GM04503 (cell line): ENCODE measurements at places on chromosomes 4 and X.

DNA sequence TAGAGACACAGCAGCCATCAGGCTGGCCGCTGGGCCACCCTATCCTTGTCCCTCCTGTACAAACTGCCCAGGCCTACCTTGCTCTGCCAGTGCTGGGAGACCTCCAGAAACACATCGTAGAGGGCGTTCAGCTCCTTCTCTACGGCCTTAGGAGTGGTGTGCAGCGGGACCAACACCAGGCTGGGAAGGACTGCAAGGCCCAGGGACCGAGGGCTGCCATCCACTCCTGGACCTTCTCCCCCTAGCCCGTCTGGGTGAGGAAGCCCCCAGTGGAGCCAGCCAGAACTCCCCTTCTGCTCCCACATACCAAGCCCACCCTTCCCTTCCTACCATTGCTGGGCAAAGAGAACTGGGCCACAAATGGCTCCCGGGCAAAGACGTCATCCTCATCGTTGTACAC lies 5.0 kb downstream of the RPL10 start:
- DNase-seq = no peak

- DNase-seq = no peak
Measured at GRCh38 chr4:3253808-3254207, 4.8 kb downstream of the MSANTD1 start.

- DNase-seq = no peak
Measured at GRCh38 chr4:173498771-173499170, 31.3 kb downstream of the HAND2 start.

- DNase-seq = no peak
Measured at GRCh38 chr4:185669288-185669687, 134.0 kb upstream of the PDLIM3 start.

GRCh38 chrX:119236623-119237561 lies 807 bp downstream of the PGRMC1 start:
- DNase-seq = no peak

DNA sequence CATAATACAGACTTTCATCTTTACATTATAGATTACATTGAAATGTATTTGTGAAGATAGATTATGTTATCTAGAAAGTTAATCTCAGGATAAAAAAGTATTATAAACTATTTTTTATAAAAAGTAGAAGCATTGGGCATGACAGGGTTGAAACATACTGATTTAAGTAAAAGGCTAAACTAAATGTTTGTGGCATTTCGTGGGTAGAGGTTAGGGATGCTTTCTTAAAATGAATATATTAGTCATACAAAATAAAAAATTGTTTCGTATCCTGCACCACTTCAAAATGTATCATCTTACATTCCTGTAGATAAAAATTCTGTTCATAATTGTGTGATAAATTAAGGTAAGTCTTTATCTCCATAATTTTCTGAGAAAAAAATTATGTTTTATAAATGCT lies 603.6 kb downstream of the SPRY1 start:
- no peak for DNase-seq

DNA sequence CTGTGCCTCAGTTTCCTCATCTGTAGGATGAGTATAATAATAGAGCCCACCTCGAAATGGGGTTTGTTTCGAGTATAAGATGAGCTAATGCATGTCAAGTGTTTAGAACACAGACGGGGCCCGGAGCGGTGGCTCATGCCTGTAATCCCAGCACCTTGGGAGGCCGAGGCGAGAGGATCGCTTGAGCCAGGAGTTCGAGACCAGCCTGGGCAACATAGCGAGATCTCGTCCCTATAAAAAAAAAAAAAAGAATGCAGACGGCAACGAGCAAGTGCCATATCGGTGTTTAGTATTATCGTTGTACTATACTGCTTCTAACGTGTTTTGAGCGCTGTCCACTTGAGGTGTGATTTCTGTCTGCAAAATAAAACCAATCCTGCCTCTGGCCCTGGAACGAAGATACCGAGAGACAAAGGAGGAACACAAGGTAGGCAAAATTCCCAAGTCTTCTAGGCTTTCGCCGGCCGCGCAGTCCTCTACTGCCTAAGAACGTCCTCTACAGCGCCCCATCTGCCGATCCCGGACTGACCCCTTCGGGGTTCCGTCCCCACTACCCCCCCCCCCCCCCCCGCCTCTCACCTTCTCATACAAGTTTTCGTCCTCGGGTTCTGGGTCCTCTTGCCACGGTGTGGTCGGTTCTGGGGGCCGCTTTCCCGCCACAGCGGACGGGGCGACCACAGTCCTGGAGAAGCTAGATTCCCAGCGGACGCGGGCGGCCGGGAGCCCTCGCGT lies 442 bp downstream of the NDUFB11 start:
- no peak for DNase-seq

GRCh38 chr4:6405397-6405706 lies 67.1 kb downstream of the PPP2R2C start:
- DNase-seq = no peak

DNA sequence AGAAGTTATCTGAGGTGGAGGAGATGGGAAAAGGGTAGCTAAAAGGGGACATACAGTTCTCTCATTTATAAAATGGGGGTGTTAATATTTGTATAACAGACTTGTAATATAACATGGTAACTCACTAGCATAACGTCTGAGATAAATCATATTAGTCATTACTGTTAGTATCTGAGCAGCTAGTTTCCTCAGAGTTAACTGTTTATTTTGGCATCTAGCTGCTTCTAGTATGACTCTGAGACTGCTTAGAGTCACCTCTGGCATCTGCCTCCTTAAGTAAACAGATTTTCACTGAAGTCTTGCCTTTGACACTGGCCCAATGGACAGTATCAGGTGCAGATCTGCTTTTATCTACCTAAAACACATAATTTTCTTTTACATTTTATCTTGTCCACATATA lies 58.1 kb downstream of the SLC30A9 start:
- DNase-seq = peak; percentile 27

GRCh38 chr4:39571054-39571453 lies 43.8 kb upstream of the UGDH start:
- DNase-seq = no peak

GRCh38 chrX:30568136-30568535 lies 9.4 kb downstream of the TASL start:
- DNase-seq = peak; percentile 35

DNA sequence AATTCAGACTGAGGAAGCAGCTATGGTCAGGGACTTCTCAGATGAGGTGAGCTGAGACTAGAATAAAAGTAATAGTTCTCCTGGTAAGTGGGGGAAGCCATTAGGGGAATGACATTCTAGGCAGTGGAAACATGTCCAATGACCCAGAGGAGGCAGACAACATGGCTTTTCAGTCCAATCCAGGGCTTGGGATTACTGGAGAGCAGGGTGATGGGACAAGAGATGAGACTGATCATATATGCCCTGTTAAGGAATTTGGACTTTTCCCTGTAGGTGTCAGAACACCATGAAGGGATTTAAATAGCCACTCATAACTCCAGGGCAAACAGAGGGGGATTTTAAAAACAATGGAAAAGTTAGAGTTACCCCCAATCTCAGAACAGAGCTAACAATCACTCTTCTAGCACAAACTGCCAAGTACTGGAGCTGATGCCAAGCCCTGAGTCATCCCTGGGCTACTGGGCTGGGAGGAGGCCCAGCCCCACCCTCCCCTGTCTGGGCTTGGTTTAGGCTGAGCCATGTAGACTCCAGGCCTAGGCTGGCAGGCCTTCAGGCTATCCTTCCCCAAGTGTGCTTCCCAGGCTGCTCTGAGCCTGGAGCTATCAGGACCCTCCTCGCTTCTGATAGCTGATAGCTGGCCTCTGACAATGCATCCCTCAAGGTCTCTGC lies 22.7 kb upstream of the MSN start:
- DNase-seq = no peak

GRCh38 chr4:15234116-15234855 lies 193.5 kb upstream of the C1QTNF7 start:
- DNase-seq = peak; percentile 58

GRCh38 chrX:68072041-68072440 lies 361.3 kb downstream of the OPHN1 start:
- DNase-seq = no peak

DNA sequence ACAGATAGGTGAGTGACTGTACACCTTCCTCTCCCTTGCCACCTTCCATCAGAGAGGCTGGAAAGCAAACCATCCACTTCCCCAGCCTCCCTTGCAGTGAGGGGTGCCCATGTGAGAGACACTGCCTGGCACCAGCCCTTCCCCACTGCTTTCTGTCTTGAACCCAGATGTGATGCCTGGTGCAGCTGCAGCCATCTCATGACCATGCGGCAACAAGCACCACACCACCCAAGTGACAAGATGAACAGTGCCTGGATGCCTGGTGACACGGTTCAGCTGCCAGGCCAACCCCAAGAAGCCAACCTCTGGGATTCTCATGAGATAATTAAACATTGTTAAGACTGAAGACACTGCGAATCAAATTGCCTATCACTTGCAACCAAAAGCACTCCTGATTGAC lies 31.4 kb downstream of the OTOP1 start:
- no peak for DNase-seq

- no peak for DNase-seq
Measured at GRCh38 chr4:28675582-28675981, 1814.9 kb downstream of the STIM2 start.

- no peak for DNase-seq
Measured at GRCh38 chrX:130728208-130728607, 174.8 kb downstream of the ENOX2 start.

GRCh38 chr4:169849456-169849855 lies 91.7 kb upstream of the HPF1 start:
- no peak for DNase-seq

DNA sequence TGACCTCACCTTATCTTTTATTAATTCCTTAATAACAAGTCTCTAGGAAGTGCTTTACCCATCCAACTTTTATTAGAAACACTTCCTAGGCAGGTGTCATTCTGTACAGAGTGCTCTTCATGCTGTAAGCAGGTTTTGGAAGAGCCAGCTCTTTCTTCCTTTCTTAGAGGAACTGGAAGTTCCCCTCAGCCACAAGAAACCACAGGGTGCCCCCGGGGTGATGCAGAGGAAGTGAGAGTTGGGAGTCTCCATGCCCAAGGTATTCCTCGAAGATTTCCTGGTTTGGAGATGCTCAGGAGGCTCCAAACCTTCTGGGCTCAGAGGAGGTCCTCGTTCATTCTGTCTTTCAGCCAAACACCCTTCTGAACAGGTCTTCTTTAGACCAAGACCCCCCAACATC lies 83.8 kb downstream of the EGF start:
- no peak for DNase-seq

- peak; percentile 0 for DNase-seq
Measured at GRCh38 chr4:131091896-131092295, 1995.9 kb downstream of the C4orf33 start.

- no peak for DNase-seq
Measured at GRCh38 chrX:148316446-148316845, 184.0 kb upstream of the AFF2 start.

DNA sequence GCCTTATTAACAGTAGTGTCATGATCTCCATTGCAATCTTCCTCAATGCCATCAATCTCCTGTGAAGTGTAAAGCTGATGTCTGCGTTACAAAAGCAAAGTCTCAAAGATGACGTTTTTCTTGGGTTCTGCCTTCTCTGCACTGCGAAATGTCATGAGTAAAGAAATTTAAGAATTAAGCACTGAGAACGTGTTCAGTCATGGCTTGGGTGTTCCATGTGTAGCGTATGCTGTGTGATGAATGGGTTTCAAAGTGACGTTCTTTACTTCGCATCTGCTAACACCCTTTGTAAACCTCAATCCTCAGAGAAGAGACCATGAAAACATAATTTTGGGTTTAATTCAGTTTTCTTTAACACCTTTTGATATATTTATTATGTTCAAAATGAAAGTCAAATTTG lies 999 bp downstream of the NAP1L5 start:
- DNase-seq = no peak

- no peak for DNase-seq
Measured at GRCh38 chrX:49291615-49292337, 11.7 kb upstream of the GAGE10 start.

GRCh38 chr4:152307669-152308068 lies 228.2 kb downstream of the FBXW7 start:
- DNase-seq = no peak

GRCh38 chr4:122997463-122998101 lies 75.2 kb upstream of the NUDT6 start:
- DNase-seq = no peak

DNA sequence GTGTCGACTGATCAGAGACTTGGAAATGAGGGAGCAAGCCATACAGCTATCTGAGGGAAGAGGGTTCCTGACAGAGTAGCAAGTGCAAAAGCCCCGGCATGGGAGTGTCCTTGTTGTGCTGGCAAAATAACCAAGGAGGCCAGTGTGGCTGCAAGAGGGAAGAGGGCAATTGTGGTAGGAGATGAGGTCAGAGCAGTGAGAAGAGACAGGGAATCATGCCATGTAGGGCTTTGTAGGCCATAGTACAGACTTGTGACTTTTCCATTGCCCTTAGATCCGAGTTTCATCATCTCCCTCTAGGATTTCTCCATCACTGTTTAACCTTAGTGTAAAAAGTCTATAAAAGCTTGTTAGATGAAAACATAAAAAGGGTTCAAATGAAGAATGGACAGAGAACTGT lies 76.2 kb downstream of the DOCK11 start:
- DNase-seq = no peak

- DNase-seq = no peak
Measured at GRCh38 chrX:36573720-36574119, 434.4 kb upstream of the FAM47C start.

- no peak for DNase-seq
Measured at GRCh38 chrX:37755025-37755424, 24.8 kb upstream of the CYBB start.

DNA sequence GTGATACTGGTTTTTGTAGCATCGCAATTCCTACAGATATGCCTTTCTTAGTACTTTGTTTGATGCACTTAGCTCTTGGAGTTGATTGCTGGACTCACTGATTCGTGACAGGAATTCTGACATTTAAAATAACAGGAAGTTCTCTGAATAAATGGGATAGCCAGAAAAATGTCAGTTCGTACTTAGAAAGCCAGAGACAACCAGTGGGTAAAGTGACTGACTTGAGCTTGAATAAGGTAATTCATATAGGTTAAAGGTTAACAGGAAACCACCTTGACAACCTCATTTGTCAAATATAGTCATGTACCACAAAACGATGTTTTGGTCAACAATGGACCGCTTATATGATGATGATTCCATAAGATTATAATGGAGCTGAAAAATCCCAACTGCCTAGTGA lies 181.4 kb downstream of the RPA4 start:
- DNase-seq = no peak
